Skin of body (tissue), 3 donors: ENCODE measurements at places on chromosomes 13 and 19. TPM values are rescaled to one million over a fixed set of nuclear protein-coding genes. Genes with fewer than 3 reads are reported as not detected.

PLVAP gene
- total RNA-seq: 10.9 TPM

TSSK6 gene
- 0.39 TPM for total RNA-seq

DNA sequence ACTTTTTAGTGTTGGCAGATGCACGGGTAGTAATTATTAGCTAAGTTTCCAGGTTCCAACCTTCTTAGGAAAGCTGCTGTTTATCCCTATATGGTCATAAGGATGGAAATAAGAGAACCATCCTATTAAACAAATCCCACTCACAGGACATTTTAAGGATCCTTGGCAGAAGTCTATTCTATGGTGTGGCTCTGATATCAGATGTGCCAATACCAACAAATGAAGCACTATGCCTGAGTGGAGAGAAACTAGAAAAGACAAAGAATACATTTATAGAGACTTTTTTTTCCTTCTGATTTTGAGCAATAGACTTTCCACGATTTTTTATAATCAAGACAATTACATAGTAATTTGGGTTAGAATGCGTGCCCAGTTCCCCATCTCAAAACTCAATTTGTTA is 12.6 kb downstream of the PCDH17 start:
- no peak for DNase-seq

DNA sequence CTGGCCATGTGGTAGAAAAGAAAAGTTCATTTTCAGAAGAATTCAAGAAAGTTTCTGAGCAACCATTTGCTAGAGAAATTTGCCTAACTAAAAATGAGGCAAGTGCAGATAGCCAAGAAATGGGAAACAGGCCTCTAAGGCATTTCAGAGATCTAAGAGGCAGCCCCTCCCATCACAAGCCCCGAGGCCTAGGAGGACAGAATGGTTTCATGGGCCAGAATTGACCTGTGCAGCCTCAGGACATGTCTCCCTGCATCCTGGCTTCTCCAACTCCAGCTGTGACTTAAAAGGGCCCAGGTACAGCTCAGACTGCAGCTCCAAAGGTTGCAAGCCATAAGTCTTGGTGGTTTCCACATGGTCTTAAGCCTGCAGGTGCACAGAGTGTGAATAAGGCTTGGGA is 3.3 kb upstream of the ZNF546 start:
- DNase-seq: no peak

GRCh38 chr19:30881281-30881680 is 468.0 kb downstream of the TSHZ3 start:
- DNase-seq: no peak

GRCh38 chr19:54026656-54027055 is 35.2 kb downstream of the CACNG6 start:
- DNase-seq: no peak
